ENCODE measurements at places on chromosomes 1 and 21.

GRCh38 chr1:84089465-84089864, 54.6 kb upstream of the PRKACB start:
- no peak for DNase-seq

DNA sequence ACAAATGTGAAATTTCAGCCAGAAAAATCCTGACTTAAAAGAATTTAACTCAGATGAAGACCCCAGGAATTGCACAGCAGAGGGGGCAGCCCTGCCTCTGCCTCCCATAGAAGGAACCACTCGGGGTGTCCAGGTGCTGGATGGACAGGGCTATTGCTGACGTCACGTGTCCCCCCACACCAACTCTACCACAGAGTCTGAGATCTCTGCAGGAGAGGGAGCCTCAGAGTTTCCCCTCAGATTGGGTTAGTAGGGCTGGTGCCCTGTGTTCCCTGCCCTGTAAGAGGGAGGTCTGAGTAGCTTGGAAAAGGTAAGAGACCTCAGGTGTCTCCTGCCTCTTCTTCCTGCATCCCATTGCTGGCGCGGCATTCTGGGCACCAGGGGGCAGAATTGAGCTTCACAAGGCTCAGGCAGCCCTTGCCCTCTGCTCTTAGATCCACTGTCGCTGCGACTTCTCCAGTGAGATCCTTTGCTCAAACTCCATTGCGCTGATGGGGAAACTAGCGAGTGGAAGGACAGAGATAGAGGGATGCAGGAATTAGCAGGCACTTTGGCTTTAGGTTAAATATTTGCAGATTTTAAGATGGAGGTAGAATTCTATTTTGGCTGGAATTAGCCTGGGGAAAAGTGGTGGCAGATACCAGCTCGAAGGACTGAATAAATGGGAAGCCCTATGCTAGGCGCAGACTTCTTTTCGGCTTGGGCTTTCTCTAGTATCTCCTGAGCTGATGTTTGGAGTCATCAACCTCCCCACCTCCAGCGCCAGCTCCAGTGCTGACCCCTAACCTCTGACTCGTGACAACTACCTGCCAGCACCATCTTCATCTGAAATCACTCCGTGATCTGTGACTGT, 42.8 kb upstream of the DMBX1 start:
- DNase-seq, result peak; percentile 52

DNA sequence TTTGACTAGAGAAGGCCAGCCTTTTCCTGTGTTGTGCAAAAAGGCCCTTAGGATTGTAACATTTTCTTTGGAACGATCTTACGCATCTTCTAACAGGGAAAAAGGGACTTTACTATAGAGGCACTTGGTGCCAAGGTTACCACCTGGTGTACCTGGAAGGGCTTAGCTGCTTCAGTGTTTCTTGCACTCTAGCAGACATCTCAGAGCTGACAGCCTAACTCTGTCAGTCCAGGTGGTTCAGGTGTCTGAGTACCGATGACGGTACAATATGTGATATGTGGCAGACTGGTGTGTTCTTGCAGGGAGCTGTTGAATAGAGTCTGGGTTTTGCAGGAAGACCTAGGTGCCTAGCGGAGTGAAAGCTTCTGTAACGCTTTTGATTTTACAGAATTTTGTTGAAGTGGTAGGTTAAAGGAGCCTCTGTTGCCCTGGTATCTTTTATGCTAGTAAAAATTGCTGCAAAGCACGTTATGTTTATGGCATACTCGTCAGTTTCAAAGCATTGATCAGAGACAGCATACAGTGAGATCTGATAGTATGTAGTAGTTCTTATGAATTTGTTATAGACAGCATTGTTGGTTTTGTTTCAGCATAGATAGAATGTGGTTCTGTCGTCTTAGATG, 1.4 kb downstream of the MAGI3 start:
- no peak for DNase-seq

- no peak for DNase-seq
Observed at GRCh38 chr1:86296305-86297205, 99.6 kb downstream of the ODF2L start.

- DNase-seq, result no peak
Observed at GRCh38 chr1:110187139-110187890, 22.8 kb upstream of the KCNC4 start.

- no peak for DNase-seq
Observed at GRCh38 chr1:184032930-184033418, 4.6 kb downstream of the COLGALT2 start.

DNA sequence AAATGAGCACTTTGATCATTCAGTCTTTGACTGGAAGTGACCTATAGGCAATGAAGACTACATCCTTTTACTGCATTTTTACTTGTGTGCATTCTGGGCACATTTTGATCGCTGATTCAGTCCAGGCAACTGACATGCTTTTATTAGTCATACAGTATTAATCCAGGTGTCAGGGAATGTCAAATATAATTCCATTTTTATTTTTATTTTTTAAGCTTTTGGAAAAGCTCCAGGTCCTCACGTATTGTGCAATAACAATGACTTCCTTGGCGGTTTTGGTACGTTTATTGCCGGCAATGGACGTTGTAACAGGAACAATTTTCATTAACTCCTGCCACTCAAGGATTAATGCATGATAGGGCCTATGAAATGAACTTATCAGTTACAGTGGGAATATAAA, 302.6 kb upstream of the PTBP2 start:
- DNase-seq, result no peak

GRCh38 chr1:207992677-207993236, 81.8 kb upstream of the CD34 start:
- no peak for DNase-seq

DNA sequence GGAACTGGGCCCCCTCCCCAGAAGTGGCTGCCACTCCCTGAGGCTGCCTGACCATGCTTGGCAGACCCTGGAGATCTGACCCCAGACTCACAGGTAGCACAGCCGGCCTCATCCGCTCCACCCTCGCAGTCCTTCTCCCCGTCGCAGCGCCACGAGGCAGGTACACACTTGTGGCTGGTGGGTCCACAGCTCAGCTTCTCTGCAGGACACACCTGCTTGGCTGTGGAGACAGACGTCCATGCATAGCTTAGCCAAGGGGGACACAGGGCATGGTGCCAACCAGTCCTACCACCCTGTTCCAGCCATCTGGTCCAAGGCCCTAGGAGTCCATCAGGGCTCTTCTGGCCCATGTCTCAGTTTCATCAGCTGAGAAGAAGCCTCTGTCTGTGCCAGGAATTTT, 42.2 kb upstream of the MAGOH start:
- DNase-seq, result no peak

GRCh38 chr1:220272841-220273090, 513 bp upstream of the RAB3GAP2 start:
- no peak for DNase-seq

- DNase-seq, result no peak
Observed at GRCh38 chr1:244273845-244274619, 177.7 kb downstream of the ADSS2 start.

GRCh38 chr1:242718967-242719366, 194.5 kb upstream of the PLD5 start:
- DNase-seq, result no peak

- DNase-seq, result no peak
Observed at GRCh38 chr1:151641229-151641628, 29.4 kb downstream of the SNX27 start.

DNA sequence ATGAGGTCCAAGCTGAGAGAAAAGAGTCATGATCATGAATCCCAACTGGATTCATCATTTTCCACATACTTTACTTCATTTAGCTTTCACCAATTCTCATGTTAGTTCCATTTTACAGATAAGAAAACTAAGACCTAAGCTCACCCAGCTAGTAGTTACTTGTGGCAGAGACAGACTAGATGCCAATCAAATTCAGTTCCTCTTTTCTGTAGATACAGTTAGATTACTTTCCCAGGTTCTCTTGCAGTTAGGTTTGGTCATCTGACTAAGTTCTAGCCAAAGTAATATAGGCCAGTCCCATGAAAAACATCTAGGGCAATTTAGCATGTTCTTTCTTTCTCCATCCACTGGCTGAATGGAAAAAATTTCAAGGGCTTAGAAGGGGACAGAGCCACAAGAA, 8.9 kb upstream of the KCND3 start:
- DNase-seq, result no peak

GRCh38 chr1:177133977-177134538, 30.5 kb downstream of the ASTN1 start:
- no peak for DNase-seq

GRCh38 chr1:8858888-8859706, 19.4 kb downstream of the ENO1 start:
- no peak for DNase-seq

DNA sequence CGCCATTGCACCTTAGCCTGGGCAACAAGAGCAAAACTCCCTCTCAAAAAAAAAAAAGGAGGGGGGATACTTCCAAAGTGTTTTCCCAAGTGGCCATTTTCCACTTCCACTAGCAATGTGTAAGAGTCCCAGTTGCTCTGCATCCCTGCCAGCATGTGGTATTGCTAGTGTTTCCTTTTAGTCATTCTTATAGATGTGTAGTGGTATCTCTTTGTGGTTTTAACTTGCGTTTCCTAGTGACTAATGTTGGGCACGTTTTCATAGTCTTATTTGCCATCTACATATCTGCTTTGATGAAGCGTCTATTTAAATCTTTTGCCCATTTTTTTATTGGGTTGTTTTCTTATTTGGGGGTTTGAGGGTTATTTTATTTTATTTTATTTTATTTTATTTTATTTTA, 31.1 kb downstream of the INAVA start:
- no peak for DNase-seq

All from activated CD8-positive, alpha-beta memory T cell treated with anti-CD3 and anti-CD28 coated beads for 4 hours (primary cell).